NCI-H1436 (cell line): ENCODE measurements at places on chromosomes 7 and 10.

- DNase-seq, result no peak
Observed at GRCh38 chr7:157825325-157825724, 488.5 kb downstream of the DNAJB6 start.

DNA sequence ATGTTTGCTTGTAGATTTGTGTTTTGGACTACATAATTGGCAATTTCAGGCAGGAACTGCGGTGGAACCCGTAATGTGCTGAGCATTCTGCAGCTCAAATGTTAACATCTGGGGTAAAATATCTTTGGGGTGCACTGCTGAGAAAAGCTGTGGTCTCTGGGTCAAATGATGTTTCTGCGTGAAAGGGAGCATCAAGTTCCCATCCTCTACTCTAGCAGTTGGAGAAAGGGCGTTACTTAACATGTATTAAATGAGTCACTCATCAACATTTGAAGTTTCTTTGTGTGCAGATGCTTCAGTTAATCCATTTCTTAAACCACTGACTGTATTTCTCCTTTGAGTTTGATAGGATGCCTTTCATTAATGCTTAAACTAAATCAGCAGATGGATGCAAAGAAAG lies 273.1 kb upstream of the PITRM1 start:
- no peak for DNase-seq

DNA sequence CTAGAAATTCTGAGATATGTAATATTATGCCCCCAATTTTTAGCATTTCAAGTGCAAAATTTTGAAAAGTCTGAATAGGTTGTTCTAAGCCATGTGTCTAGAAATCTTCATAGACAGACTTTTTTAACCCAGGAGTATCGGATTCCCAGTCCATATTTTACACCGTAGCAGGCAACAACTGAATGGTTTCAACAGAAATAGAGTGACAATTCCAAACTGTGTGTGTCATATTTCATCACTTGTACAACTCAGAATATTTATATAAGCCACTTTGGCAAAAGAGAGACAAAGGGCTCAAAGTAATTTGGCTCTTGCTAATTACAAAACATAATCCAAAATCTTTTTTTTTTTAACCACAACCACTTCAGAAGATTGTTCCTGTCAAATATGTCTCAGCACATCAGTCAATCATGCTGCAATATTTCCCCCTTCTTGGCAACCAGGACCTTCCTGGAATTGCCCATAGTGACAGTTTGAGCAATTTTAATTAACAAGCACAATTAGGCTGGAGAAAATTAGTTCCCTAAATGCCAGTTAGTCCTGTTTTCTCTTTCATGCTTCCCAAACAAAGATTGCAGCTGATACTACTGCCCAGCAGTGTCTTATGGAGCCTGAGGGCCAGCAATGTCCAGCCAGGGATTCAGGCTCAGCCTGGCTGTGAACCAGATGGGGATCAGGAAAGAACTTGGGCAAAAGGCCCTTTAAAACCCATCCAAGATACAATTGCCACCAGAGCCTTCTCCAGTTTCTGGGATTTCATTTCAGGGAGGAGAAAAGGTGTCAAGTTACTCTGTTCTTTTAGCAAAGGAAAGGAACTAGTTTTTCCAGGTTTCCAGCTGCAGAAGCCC lies 533.3 kb upstream of the GHITM start:
- no peak for DNase-seq

GRCh38 chr7:32216759-32217158 lies 146.6 kb upstream of the PDE1C start:
- DNase-seq, result no peak

GRCh38 chr10:61633665-61634064 lies 29.1 kb upstream of the CABCOCO1 start:
- no peak for DNase-seq

- DNase-seq, result no peak
Observed at GRCh38 chr10:78563314-78563713, 505.5 kb upstream of the ZMIZ1 start.

DNA sequence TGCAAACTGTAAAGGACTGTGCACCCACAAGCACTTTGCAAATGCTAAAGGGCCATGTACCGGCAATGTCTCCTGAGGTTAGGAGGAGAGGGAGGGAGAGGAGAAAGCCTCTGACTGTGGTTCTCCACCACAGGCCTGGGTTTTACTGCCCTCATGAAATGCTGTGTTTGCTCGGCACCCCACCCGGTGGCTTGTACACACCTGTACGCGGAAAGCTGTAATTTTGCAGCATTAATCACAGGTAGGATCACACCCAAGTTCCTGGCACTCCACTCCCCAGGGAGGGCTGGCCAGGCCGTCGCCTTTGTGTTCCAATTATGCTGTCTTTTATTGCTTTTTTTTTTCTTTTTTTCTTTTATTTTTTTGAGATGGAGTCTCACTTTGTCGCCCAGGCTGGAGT lies 78.5 kb upstream of the MYL10 start:
- no peak for DNase-seq

GRCh38 chr7:50656141-50656895 lies 91.1 kb upstream of the DDC start:
- no peak for DNase-seq

DNA sequence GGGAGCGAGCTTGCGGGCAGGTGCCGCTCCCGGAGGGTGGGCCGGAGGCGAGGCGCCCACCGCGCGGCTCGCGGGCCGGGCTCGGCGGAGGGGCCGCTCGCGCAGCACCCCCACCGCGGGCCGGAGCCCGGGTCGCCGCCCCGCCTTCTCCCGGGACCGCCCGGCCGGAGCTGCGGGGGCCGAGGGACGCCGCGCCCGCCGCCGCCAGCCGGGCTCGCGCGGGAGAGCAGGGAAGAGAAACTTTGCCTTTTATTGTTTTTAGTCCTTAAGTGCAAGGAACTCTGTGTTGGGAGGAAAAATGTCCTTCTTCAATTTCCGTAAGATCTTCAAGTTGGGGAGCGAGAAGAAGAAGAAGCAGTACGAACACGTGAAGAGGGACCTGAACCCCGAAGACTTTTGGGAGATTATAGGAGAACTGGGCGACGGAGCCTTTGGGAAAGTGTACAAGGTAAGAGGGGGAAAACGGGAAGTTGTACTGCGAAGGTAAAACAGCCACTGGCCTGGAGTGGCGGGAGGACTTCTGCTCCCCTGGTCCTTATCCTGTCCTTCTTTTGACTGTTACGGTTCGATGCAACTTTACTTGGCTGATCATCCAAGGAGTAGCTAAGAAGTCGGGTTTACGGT lies 620 bp downstream of the SLK start:
- no peak for DNase-seq

DNA sequence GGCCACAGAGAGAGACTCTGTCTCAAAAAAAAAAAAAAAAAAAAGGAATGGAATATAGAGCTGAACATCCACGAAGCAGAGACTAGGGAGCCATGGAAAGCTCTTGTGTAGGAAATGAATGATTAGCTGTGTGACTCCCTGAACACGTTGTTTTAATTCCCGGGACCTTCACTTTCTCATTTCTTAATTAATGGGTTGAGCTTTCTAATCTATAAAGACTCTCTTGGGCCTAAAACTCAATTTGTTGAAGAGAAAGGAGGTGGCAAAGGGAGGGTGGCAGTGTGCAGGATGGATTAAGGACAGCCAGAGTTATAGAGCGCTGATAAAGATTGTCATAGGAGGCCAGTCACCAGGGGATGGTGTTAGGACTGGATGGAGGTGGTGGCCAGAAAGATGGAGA lies 48.0 kb downstream of the CYCS start:
- no peak for DNase-seq

DNA sequence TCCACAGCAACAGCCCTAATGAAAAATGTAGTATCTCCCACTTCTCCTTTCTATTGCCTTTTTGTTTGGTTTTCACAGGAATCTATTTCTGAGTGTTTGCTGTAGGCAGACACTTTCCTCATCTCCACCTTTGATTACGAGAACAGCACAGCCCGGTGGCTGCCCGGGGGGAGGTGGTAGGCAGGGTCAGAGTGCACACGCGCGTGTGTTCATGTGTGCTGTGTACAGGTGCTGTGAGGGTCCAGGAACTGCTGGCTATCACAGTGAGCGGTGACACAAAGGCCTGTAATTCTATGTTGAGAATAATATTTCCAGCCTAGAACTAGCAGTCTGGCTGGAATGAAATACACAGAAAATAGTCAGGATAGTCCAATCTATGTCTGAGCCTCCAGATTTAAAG lies 212.8 kb downstream of the ADARB2 start:
- no peak for DNase-seq

GRCh38 chr7:108086546-108086945 lies 43.6 kb downstream of the LAMB4 start:
- DNase-seq, result no peak

- no peak for DNase-seq
Observed at GRCh38 chr10:61248013-61248412, 205.2 kb downstream of the TMEM26 start.

DNA sequence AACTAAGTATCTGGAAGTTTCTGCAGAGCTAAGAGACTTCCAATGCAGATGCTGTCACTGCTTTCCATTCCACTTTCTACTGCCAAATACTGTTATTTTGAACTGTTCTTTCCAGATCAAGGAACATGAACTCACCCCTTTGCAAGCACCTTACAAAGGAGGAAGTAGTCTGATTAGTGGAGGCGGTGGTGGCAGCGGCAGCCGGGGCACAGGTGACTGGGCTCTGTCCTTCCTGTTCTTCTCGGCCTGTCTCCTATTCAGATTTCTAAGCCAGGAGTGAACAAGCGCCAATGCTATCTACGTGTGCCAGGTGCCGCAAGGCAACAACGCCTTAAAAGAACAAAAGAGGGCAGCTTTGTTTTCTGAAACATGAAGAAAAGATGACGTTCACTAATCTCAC lies 44.9 kb downstream of the BEND7 start:
- DNase-seq, result no peak

DNA sequence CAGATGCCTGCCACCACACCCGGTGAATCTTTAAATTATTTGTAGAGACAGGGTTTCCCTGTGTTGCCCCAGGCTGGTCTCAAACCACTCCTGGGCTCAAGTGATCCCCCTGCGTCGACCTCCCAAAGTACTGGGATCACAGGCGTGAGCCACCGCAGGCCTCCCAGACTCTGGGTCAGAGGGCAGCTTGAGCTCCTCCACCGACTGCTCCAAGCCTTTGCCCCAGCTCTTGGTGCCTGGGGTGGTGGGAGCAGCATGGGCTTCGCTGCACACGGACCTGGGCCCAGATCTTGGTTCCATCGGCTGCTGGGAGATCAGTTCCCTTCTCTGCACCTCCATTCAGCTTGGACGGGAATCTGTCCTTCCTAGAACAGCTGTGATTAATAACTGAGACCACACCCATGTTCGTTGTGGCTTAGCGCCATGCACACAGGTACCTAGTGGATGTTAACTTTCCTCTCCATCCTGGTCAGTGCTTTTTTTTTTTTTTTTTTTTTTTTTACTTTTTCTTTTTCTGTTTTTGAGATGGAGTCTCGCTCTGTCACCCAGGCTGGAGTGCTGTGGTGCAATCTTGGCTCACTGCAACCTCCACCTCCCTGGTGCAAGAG lies 125.3 kb downstream of the CUX1 start:
- DNase-seq, result no peak

DNA sequence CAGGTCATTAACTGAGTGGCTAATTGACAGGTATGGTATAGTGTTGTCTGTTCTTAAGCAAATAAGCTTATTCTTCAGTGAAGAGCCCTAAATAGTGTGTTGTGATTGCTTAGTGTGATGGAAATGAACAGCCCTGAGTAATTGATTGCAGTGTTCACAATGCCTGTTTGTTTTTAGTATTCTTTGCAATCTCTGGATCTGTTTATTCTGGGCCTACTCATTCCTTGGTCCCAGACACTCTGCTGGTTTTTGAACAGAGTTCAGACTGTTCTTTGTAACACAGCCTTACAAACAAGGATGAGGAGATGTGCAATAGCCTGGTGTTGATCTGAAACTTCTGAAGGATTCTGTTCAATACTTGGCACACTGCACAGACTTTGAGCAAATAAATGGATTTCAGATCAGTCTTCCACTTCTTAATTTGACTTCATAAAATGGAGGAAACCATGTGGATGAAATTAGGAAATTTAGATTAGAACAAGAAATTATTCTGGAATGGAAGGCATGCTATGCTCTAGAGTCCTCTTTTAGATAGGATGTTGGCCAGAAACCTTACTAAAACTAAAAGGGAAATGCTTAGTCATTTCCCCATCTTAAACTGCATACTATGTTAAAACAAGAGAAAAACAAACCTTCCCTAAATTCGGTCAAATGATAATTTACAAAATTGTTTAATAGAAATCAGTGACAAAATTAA lies 444.2 kb upstream of the SEMA3D start:
- no peak for DNase-seq

DNA sequence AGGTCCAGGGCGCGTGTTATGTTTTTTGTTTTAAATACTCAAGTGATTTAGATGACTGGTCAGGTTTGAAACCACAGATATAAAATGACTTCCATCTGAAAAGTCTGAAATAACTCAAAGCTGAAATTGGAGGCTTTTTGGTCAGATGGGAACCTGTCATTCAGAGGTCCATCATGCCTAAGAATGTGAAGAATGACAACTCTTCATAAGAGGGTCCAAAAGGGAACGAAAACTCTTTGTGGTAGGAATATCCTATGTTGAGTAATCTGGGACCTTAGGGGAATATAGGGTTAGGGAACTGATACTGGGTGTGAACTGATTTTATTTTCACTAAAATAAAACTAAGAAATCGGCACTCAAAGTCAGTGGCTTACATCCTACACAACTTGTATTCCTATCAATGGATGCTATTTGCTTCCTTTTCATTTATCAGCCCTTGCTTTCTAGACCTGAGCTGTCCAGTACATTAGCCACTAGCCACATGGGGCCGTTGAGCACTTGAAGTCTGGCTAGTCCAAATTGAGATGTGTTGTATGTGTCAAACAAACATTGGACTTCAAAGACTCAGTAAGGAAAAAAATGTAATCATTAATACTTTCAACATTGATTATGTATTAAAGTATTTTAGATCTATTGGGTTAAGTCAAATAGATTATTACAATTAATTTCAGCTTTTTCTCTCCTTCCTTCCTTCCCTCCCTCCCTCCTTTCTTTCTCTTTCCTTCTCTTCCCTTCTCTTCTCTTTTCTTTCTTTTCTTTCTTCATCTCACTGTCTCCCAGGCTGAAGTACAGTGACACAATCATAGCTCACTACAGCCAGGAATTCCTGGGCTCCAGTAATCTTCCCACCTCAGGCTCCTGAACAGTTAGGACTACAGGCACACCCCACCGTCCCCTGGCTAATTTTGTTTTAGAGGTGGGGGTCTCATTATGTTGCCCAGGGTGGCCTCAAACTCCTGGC lies 56.5 kb upstream of the KDM7A start:
- no peak for DNase-seq

- DNase-seq, result no peak
Observed at GRCh38 chr10:126902157-126902556, 3.1 kb upstream of the DOCK1 start.

- no peak for DNase-seq
Observed at GRCh38 chr10:716821-717220, 27.4 kb upstream of the DIP2C start.

GRCh38 chr7:1637155-1637554 lies 32.9 kb upstream of the ELFN1 start:
- no peak for DNase-seq

DNA sequence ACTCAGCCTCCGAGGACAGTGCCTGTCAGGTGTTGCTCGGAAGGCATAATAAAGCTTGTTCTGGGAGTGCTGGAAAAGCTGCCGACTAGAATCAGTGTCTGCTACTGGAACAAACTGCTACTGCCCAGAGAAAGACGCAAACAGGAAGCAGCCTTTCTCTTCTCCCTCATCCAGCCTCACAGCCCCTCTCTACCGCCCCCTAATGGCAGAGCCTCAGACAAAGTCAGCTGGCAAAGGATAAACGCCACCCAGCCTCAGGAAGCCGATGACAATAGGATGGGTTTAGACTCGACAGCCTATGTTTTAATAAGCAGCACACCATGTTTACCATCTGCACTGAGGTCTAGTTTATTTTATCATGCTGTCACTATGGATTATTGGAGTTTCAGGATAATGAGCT lies 169.5 kb upstream of the LYZL1 start:
- no peak for DNase-seq
